Hematopoietic multipotent progenitor cell (in vitro differentiated cells): ENCODE measurements at places on chromosomes 6 and 20.
A peak's percentile ranks its signal among the peaks of the same experiment; 100 is the strongest.

GRCh38 chr6:136932599-136932998, 10.5 kb downstream of the SLC35D3 start:
- no peak for DNase-seq

GRCh38 chr20:1838556-1839279, 56.5 kb upstream of the SIRPA start:
- DNase-seq, result no peak

DNA sequence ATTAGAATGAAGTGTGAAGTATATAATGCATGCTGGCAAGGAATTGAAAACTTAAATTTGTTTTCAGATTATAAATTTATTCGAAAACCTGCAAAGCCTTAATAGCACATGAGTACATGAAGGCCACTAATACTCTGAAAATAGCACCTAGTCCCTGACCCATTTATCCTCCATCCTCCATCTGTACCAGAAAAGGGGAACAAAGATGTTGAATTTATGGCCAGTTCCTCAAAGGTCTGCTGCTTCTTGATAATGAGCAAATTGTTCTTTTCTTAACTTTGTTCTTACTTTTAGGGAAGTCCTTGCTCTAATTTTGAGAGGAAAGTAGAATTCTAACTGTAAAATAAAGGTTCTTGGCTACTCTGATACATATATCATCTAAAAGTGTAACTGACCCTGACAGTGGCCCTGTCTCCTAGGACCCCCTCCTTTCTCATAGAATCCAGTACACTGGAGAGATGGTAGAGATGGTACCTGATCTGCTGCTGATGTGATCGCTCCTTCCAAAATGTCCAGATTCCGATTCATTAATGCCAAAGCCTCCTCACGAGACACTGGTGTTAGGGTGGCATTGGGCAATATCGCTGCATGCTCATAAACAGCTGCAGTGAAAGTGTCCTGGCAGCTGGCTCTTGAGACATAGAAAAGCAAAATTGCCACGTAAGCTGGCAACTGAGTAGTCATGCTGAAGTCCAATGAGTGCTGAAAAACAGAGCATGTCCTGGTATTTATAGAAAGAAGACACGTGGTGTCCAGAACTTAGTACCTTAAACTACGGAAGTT, at the start of gene VNN1:
VNN1 (minus strand) TSS at position 704 of the 783 bp plus-strand sequence; CDS start at position 684, 20 bp downstream.
- DNase-seq, result peak; percentile 78

DNA sequence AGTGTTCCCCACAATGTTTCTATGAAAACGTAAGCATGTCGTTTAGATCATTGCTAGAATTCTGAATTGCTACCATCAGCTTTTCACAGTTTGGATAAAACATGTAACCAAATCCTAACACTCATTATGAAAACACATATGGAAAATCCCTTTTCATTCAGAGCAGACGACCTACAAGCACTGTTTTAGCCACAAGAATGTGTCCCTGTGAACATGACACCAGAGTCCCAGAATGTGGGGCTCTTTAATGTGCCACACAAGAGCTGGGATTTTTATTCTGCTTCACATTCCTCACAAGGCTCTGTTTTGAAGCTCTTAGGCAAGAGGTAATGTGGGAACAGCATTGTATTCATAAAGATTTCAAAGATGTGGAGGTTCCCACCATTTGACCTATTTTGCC, 141.1 kb upstream of the CITED2 start:
- no peak for DNase-seq

GRCh38 chr6:35037664-35038038, 103.5 kb downstream of the TCP11 start:
- DNase-seq, result no peak

DNA sequence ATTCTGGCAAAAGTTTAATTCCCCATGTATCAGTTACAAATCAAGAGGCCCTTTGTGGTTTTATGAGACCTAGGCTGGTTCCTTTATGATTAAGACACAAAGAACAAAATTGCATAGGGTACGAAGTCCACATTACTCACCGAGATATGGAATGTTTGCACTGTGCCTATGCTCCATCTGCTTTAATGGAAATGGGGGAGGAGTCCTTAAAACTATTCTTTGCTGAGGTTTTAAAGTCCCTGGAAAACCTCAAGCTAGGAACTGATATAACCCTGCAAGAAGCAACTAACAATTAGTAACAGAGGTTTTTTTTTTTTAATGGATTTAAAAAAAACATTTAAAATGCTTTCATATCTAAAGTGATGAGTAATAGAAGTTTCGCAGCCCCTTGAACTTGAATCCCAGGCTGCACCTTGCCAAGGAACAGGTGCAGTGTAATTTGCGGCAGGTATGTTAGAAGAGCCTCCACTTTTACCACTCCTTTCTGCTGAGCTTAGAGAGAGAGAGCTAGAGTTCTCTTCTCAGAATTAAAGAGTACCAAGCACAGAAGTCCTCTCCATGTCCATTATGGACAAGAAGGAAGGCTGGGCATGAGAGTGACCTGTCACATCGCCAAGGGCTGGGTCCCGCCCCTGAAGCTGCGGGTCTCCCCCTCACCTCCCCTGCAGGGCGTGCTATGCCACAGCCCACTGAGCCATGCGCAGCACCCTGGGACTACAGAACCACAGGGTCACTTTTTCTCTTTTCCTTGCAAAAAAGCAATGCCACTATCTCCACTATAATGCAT, 2.3 kb downstream of the SERPINB1 start:
- peak; percentile 43 for DNase-seq

- no peak for DNase-seq
These were observed 82.2 kb downstream of the CDYL start for GRCh38 chr6:4858194-4859015.

DNA sequence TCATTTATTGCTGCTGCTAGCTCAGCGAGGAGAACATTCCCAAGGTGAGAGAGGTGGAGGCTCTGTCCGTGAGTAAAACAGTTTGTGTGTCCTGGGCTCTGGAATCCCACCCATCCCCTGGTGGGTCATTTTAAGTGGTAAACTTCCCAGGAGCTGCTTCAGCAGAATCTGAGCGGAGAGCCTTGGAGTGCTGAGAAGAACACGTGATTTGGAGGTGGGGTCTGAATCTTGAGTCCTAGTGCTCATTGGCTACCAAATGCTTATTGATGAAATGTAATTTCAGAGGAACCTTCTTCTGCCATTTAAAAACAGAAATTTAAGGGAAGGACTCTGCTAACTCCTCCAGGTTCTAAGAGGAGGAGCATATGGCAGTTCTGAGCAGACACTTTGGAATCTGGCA, 132.4 kb downstream of the CDH26 start:
- DNase-seq, result no peak

DNA sequence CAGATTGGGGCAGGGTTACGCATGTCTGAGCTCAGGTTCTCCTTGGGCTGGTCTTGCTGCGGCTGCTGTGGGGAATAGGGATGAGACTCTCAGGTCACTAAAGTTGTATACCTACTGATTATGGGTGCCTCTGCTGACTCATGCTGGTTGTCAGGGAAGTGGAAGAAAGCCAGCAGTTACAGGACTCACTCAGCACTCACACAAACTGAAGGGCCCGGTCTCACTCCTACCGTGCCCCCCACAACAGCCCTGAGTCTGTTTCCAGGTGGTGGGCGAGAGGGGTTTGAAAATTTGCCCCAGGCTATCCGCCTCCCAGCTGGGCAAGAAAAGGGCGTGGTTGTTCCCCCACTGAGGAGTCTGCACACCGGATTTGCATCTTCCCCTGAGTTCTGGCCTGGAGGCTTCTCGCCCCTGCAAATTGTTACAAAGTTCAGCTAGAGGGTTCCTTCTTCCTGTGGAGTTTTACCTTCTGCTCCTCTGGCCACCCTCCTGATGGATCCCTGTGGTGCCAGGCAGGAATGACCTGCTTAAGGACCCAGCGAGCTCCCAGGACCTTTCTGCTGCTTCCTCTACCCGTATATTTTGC, 659.2 kb downstream of the HDGFL1 start:
- no peak for DNase-seq

DNA sequence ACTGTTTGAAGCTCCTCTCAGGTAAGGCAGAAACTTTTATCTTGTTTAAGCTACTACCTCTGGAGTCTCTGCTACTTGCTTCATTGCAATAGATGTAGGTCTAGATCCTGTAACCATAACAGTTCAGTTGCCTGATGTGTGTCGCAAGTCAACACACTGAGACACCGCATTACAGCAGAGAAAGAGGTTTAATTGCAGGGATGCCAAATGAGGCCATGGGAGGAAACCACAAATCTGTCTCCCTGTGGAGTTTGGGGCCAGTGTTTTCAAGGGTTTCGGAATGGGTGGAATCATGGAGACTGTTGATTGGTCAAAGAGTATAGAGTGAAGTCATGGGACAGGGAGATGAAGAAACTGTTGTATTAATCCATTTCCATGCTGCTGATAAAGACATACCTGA, 57.1 kb upstream of the RBM24 start:
- DNase-seq, result no peak

DNA sequence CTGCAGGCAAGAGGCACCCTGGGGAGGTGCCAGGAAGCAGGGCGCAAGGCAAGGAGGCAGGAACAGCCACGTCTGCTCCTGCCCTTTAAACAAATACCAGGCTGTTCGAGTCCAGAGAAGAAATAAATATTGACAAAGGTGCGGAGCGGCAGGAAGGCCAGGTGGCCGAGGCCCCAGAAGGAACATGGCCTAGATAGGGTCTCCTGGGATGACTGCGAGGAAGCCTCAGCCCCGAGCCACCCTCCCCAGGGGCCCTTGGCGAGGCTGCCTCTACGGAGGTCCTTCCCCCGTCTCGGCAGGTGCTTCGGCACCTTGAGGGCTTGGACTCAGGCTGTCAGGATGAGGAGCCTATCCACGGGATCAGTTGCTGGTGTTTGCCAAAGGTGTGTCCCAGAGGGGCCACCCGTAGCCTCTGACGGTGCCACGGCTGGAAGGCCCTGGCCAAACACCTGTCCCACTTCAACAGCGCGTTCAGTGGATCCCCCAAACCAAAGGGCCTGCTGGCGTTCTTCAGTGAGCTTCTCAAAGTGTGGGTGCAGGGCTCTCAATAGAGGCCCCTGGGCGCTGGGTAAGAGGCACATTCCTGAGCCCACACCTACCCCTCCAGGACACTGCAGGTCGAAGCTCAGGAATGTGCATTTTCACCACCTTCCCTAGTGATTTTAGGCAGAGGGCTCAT, 39.8 kb downstream of the SNX5 start:
- no peak for DNase-seq

DNA sequence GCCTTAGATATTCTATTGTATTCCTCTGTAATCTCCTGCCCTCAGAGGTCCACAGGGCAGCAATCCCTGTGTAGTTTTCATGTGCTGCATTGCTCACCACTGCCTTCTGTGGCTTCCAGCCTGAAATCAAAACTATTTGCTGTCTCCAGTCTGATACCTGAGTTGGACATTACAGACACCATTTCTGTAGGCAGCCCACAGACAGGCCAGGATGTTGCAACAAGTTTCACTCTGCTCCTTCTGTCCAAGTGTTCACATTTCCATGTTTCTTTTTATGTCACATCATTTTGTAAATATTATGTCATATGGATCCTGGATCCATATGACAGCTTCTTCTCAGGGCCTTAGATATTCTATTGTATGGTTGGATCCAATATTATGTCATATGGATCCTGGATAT, 21.7 kb downstream of the ECI2 start:
- no peak for DNase-seq

DNA sequence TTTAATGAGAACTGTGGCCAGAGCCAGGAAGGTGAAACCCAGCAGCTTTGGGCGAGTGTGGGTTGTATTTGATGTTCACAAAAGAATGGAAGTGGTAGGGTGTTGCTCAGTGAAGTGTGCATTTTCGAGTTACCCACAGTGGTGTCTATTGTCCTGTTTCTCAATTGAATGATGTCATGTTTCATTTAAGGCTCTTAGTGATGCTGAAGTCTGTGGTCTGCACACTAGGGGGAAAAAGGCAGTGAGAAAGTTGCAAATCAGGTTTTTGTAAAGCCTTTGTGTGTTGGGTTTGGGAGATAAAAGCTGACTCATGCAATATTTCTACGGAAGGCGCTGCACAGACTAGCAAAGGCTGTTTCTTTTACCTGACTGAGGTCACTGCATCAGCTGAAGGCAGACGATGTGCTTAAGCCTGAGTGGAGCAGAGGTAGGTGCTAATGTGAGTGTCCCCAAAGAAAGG, 121.1 kb downstream of the PLEKHG1 start:
- DNase-seq, result no peak

DNA sequence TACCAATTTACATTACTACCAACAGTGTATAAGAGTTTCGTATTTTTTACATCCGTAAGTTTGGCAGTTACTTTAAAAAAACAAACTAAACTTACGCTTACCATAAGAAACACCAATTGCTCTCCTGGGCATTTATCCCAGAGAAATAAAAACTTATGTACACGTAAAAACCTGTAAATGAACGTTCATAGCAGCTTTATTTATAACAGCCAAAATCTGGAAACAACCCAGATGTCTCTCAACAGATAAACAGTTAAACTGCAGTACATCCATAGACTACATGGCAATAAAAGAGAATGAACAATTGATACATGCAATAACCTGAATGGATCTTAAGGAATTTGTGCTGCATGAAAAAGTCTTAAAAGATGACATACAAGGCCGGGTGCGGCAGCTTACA, 30.7 kb downstream of the NCR2 start:
- DNase-seq, result no peak

GRCh38 chr20:36399147-36399968, 93.2 kb downstream of the DLGAP4 start:
- peak; percentile 64 for DNase-seq

- DNase-seq, result no peak
These were observed 6.1 kb downstream of the FOXQ1 start for GRCh38 chr6:1318036-1318435.

DNA sequence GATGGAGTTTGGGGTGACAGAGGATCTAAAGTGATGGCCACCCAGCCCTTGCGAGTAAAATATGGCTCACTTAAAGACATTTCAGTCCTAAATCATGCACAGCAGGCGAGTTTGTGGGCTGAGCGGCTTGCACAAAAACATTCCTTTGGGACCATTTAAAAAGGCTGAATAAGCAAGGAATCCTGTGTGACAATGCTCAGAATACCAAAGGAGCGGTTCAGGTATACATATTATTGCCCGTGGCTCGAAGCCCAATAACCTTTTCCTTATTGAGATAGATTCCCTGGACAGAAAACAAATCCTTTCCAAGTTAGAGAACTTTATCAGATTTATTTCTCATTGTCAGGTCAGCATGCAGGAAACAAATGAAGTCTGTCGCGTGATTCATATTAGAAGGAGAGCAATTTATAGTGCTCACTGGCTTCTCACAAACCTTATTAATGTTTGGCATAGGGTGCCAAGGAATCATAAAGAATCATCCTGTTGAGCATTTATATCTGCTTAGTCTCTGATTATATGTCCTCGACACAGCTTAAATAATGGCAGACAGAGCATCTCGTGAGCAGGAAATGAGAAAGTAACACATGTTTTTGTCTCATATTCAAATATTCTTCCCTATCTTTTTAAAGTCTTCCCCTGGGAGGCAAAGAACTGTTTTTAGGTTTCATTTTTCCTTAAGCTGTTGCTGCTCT, 121.3 kb downstream of the TRMT11 start:
- DNase-seq, result no peak

DNA sequence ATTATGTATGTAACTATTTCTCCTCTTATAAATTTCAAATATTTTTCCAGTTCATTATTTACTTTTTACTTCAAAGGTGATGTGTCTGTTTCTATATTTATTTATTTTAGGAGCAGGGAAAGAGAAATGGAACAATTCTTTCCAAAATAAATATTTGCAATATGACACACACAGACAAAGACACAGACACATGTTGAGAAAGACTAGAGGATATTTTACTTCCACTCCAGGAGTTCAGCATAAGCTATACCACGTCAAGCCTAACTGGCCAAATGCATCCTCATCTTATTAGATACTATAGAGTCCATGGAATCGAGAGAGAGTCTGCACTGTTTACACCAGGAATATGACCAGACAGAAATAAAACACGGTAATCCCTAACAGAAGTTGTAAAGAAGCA, 13.3 kb downstream of the RALGAPA2 start:
- DNase-seq, result no peak

- no peak for DNase-seq
These were observed 7.7 kb upstream of the CD109 start for GRCh38 chr6:73688351-73688750.
